Stimulated activated CD4-positive, alpha-beta T cell treated with anti-CD3 and anti-CD28 coated beads, Interleukin-1b, Interleukin-23, amount 100 ng/mL, for 1 hour (primary cell): ENCODE measurements at places on chromosomes 11 and 22.

- no peak for DNase-seq
Observed at GRCh38 chr11:120372296-120372695, 36.1 kb downstream of the ARHGEF12 start.

GRCh38 chr11:65422633-65423515 is at the start of gene NEAT1:
NEAT1 (plus strand) TSS chr11:65422798.
- DNase-seq: peak; percentile 85

DNA sequence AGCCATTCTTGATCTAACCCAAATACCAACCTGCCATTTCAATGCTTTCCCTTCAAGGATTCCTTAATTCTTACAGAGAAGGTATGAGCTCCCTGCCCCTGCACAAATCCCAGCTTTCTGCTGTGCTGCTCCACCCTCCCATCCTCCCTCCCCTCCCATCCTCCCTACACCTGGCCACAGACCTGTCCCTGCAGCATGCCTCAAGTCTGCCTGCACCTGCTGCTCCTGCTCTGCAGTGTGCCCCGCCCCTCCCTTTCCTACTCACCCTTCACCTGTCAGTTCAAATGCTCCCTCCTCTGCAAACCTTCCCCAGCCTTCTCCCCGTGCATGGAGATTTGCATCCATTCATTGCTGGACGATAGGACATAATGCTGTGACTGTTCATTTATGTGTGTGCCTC is 139.9 kb upstream of the NARS2 start:
- DNase-seq: no peak

- DNase-seq: no peak
Observed at GRCh38 chr11:68683536-68684384, 584 bp upstream of the GAL start.

DNA sequence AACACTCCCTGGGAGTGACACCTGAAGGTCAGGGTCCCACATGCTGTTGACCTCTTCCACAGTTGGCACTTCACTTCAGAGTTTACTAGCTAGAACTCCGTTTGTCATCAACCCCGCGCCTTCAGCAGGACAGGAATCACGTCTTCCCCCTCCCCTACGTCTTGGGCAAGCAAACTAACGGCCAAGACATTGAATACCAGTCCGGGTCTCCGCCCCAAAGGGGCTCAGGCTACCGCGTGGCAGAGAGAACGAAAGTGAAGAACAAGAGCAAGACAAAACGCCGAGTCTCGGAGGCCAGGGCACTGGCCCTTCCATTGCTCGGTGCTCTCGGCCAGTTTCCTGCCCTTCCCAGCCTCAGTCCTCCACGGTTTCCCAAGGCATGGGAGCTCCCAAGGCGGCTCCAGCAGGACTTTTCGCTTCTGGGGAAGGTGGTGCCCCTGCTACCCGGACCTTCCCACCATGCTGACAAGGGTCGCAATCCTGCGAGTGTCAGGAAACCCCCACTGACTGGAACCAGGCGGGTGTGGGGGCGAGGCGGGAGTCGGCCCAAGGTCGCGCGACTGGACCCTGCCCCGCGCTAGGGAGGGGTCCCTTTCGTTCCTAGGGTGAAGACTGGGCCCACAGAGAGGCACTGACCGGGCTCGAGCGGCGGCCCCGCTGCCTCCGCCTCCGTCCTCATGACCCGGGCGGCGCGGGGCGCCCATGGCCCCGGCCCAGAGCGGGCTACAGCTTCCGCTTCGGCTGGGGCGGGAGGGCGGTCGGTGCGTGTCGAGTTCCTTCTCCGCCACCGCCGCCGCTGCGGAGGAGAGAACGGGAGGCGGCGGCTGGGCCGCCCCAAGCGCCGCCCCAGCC is at the start of gene GUCD1:
Gene GUCD1, minus strand, starts transcription at position 826 of the 852 bp plus-strand sequence. Its CDS starts 147 bp downstream, at position 679.
- no peak for DNase-seq

GRCh38 chr11:71500601-71501021 is 26.5 kb upstream of the KRTAP5-7 start:
- DNase-seq: no peak

- DNase-seq: no peak
Observed at GRCh38 chr22:17964643-17965042, 59.7 kb downstream of the MICAL3 start.

DNA sequence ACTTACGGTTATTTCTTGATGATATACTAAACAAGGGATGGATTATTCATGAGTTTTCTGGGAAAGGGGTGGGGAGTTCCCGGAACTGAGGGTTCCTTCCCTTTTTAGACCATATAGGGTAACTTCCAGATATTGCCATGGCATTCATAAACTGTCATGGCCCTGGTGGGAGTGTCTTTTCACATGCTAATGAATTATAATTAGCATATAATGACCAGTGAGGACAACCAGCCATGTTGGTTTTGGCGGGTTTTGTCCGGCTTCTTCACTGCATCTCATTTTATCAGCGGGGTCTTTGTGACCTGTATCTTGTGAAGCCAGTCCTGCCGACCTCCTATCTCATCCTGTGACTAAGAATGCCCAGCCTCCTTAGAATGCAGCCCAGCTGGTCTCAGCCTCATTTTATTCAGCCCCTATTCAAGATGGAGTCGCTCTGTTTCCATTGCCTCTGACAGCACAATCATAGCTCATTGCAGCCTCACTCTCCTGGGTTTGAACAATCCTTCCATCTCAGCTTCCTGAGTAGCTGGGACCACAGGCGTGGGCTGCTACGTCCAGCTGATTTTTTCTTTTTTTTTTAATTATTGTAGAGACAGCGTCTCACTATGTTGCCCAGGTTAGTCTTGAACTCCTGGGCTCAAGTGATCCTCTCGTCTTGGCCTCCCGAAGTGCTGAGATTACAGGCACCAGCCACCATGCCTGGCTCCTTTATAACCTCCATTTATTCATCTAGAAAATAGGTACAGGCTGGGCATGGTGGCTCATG is 52.6 kb upstream of the EMID1 start:
- DNase-seq: no peak

GRCh38 chr11:90851196-90851595 is 628.3 kb upstream of the CHORDC1 start:
- DNase-seq: no peak

GRCh38 chr11:65895482-65895981 is 4.7 kb downstream of the FOSL1 start:
- no peak for DNase-seq
